ENCODE measurements at places on chromosomes 6 and 20.
A peak's percentile ranks its signal among the peaks of the same experiment; 100 is the strongest.

DNA sequence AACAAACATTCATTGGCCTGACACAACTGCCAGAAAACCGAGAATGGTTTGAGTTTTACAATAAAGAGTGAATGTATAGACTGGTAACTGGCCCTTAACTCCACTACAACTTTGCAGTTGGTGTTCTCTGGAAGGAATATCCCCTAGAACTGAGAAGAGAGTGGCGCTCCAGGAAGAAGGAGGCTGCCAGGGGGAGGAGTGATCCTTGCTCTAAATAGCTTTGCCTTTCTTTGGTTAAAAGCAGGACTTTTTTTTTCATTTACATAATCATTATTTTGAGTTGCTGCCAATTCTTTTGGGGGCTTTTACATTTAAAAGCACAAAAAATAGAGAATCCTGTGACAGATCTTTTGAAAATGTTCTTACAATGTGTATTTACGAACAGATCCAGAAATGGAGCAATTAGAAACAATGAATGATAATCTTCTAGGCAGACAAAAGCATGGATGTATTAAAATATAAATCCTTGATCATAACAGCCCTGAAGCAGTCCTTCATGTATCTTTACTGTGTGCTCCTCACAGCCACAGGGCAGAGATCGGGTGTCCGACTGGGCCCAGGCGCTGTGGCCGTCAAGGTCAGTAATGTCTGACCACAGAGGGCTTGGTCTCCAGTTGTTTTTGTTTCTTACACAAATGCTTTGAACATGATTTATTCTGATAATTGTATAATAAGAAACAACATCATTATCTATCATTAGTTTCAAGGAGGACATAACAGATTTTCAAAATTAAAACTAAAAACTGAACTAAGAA is 612.2 kb downstream of the HDGFL1 start:
- peak; percentile 37 for DNase-seq

DNA sequence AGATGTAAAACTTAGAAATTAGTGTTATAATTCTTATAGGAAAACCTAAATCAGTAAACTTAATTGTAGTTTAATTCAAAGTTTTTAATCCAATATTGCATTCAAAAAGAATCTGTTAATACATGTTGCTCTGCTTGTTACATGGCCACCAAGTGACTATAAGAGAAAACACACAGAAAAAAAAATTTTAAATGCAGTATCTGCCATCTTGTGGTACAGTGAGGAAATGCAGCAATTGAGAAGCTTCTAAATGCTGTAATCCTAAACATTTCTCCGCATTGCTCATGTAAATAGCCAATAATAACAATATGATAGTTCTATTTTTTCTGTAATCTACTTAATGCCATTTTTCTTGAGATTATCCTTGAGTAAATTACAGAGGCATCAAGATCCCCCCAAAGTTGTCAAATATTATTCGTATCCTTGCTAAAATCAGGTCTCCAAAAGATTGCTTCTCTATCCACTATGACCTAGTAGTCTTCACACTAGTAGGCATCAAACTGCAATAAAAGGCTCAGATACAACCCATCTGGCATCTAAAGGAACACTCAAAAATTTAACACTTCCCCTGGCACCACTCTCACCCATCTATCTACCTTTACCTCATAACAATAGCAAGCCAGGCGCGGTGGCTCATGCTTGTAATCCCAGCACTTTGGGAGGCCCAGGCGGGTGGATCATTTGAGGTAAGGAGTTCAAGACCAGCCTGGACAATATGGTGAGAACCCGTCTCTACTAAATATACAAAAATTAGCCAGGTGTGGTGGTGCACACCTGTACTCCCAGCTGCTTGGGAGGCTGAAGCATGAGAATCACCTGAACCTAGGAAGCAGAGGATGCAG is 34.6 kb downstream of the HDAC2 start:
- peak; percentile 41 for DNase-seq

- DNase-seq, result peak; percentile 49
Observed at GRCh38 chr6:108526739-108527174, 34.0 kb upstream of the FOXO3 start.

DNA sequence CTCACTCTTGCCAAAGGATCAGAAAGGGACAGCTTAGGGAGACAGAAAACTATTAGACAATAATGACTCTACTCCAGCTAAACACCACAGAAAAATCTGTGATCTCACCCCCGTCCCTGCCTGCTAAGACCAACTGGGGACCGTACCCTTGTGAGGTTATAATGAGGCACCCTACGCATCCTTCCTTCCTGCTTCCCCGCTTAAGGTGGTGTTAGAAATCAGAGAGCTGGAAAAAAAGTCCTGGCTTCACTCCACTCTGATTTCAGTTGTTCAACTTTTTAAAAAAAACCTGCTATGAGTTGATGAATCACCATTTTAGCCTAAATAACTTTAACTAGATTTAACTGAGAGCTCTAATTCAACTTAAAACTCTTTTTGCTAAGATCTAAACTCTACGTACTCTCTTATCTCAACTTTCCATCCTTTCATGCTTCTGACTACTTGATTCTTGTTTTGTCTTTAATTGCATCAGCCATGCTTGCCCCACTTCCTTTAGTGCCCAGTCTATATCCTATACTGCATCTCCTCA is 35.8 kb upstream of the TMEM14A start:
- DNase-seq, result no peak

- DNase-seq, result no peak
Observed at GRCh38 chr6:134821928-134822864, 127.7 kb downstream of the ALDH8A1 start.

All from D341Med (cell line).